ENCODE measurements at places on chromosomes 7 and 10.

DNA sequence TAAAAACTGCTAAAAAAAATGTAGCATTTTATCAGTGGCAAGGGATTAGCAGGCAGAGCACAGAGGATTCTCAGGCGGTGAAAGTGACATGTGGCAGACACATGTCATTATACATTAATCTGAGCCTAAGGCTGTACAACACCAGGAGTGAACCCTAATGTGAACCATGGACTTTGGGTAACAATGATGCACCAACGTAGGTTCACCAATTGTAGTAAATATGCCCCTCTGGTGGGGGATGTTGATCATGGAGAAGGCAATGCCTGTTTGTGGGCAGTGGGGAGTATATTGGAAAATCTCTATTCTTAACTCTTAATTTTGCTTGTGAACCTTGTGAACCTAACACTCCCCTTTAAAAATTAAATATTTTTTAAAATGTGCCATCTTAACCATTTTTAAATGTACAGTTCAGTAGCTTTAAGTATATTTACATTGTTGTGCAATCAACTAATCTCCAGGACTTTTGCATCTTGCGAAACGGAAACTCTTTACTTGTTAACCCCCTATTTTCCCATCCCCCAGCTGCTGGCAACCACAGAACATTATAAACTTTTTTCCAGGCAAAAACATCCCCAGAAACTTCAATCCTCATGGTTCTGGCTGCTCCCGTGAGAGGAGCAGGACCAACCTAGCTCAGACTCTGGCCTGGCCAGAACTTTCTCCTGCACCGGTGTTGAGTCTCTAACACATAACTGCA lies 29.9 kb downstream of the LRRC20 start:
- no peak for DNase-seq

DNA sequence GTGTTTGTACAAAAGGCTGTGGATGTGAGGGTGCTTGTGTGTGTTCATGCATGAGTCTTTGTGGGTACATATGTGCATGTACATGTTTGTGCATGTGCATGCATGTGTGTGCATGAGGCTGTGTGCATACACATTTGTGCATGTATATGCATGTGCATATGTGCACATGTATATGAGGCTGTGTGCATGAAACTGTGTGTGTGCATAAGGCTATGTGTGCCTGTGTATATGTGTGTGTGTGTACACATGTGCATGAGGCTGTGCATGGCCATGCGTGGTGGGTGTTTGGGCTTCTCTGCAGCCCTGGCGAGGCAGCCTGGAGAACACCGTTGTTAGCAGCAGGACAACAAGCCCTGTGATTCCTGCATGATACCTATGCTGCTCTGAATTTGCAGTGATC lies 207.7 kb upstream of the ADCY1 start:
- DNase-seq, result no peak

GRCh38 chr7:114082642-114083165 lies 163.9 kb upstream of the PPP1R3A start:
- no peak for DNase-seq

DNA sequence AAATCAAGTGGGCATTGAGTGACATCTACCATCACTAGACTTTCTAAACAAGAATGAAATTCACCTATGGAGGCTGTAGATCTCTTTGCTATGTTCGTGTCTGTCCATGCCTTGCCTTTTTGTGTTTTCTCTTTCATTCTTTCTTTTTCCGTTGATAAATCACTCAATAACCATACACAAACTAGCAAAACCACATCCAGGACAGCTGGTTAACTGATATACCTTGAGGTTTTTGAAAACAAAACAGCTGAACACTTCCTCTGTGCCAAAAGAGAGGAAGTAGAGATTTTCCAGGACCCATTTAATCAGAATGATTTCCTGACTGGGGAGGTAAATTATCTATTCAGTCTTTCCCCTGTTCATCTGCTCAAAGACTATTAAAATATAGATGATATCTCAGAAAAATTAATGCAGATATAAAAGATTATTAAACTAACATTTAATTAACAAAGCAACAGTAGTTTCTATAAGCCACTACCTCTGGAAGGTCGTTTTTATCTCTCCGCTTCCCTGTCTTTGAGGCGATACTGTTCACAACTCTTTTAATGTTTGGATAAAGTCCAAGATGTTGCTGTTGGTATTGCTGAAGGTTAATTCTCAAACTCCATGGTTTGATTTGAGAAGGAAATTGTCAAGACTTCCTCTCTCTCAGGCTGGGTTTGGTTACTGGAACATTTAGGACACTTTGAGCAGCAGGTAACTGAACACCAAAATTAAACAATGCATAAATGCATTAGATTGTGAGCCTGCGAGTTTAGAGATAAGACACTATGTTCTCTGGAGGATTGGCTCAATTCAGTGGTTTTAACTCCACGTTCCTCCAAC lies 24.4 kb upstream of the C10orf67 start:
- DNase-seq, result no peak

DNA sequence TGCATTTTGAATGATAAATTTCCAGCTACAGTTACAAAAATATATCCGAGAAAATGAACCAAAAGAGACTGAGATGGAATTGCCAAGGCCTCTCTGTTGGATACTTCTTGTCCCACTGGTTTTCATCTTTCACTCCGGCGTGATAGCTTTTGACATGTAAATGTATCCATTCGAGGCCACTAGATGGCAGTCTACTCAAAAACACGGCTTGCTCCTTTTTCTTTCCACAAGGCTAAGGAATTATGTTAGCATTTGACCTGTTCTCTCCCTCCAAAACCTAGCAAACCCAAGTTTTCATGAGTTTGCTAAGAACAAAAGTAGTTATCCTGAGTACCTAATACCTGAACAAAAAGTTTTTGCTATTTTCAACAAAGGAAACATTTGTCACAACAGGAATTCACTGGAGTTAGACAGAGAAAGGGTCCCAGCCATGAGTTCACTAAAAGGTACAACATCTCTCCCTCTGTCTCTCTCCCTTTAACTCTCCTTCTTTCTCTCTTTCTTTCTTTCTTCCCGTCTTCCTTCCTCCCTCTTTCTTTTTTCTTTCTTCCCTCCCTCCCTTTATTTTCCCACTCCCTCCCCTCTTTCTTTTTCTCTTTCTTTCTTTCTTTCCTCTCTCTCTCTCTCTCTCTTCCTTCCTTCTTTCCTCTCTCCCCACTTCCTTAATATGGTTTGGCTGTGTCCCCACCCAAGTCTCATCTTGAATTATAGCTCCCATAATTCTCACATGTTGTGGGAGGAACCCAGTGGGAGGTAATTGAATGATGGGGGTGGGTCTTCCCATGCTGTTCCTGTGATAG lies 207.9 kb upstream of the MYO3A start:
- no peak for DNase-seq

GRCh38 chr10:30529373-30529998 lies 95.5 kb downstream of the MAP3K8 start:
- no peak for DNase-seq

GRCh38 chr10:101615525-101616116 lies 27.5 kb downstream of the DPCD start:
- DNase-seq, result no peak
